ENCODE measurements at places on chromosomes 13 and 19. TPM values are rescaled to one million over a fixed set of nuclear protein-coding genes. Genes with fewer than 3 reads are reported as not detected.

GRCh38 chr13:62512194-62513141 is 1096.8 kb upstream of the PCDH20 start:
- peak; percentile 32 for DNase-seq

DNA sequence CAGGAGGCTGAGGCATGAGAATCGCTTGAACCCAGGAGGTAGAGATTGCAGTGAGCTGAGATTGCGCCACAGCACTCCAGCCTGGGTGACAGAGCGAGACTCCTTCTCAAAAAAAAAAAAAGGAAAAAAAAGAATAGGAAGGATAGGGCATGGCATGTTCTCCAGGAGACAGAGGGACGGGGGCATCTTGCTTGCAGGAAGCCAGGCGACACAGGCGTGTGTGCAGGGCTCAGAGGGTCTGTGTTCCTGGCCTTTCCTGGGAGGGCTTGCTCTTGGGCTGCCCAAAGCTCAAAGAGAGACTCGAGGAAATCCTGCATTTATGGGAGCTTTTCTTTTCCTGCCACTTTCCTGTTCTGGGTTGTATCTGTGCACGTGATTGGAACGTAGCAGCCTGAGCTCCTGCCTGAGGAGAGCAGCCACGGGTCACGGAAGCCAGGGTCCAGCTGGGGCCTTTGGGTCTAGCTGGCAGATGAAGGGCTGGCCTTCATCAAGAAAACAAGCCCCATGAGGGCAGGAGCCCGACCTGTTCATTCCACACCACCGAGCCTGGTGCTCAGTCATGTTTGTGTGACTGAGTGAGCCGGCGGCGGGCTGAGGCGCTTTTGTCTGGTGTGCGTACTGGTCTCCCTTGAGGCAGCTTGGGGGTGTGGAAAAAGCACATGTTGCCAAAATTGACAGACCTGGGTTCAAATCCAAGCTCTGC is 44.5 kb downstream of the CAPN12 start:
- no peak for DNase-seq

GRCh38 chr13:49690133-49690994 is 922 bp downstream of the EBPL start:
- DNase-seq, result peak; percentile 87

DNA sequence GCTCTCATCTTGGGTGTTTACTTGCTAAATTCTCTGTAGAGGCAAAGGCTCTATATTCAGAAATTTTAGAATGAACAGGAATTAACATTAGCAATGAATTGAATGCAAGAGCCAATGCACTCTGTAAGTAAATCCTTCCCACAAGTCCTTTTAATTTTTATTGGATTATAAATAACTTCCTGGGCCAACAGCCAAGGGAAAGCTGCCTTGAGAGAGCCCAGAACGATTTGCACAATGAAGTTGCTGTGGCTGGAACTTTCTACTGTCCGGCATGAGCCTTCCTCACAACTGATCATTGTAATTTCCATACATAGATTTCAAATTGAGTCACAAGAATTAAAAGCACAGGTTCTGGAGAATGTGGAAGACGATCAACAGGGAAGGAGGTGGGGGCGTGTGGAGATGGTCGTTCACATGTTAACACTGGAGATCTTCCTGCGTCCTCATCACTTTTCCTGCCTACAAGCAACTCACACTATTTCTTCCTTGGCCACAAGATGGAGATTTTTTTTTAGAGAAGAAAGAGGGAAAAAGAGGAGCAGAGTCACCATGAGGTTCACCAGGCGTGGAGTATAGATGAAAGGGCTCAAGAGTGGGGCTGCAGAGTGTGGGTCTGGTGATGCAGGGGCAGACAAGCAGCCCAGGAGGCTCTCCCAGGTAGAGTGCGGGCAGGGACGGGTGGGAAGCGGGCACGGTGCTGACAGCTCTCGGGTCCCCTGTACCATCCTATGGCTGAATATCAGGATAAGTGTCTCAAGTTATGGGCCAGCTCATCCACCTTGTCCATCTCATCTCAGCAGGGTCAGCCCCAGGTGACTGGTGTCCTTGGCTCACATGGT is 110.7 kb downstream of the SOX1 start:
- no peak for DNase-seq

DNA sequence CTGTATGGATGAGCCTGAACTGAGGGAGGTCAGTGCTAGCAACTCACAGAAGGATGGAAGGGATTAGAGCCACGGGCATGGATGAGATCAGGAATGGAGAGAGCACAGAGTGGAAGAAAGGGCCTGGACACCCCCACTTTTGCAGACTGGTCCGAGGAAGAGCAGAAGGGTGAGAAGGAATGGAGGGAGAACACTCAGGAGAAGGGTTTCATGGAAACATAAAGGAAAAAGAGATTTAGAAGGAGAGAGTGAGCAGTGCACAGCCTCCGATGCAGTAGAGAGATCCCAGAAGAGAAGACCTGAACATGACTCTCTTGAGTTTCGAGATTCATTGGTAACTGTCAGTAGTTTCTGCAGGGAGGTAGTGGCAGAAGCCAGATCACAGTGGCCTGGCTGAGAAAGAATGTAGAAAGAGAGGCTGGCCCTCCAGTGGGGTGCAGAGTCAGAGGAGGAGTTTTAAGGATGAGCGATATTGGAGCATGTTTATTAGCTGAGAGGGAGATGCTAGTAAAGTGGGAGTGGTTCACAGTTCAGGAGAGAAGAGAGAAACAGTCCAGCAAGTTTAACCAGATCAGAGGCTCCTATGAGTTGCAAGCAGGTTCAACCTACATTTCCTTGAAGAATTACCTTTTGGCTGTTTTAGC is 108.9 kb downstream of the ZAR1L start:
- DNase-seq, result peak; percentile 16

DNA sequence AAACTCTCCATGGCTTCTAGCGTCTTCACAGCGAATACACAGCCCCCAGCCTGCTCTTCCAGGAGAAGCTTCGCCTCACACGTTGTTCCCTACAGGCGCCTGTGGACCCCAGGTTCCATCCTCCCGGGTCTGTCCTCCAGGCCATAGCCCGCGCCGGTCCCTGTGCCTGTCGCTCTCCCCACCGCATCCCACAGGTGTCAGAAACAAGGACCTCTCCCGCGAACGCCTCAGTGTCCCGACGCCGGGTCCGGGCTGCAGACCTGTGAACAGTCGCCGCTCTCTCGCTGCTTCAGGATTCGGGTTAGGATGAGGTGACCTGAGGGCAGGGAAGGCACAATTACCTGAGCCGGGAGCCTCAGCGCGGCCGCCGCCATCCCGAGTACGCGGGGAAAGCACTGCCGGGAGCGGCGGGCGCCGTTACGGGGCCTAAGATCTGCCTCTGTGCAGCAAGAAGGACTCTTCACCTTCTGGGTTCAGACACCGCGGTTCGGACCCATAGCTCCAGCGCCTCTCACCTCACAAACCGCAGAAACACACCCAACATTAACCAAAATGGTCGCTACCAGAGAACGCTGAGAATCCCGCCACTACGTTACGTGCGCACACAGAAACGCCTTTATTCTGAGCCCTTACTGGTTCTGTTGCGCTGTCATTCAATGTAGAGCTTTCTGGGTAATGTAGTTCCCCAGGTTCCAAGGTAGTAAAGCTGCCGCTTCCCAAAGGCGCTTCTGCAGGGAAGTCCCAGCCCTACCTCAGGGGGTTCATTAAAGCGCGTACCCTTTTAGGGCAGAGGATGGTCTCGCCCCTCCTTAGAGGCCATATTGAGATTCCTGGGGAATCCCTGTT is at the start of gene ZNF418:
TSS of gene ZNF418 (minus strand) at position 583 of the 846 bp plus-strand sequence. CDS start 1,580 bp downstream, outside the sequence.
- DNase-seq, result peak; percentile 84

- DNase-seq, result peak; percentile 81
Measured at GRCh38 chr19:2602391-2603181, 99.9 kb downstream of the GNG7 start.

- peak; percentile 65 for DNase-seq
Measured at GRCh38 chr19:13842291-13843103, 34.4 kb upstream of the NANOS3 start.

GRCh38 chr19:48900477-48901406 is 630 bp downstream of the NUCB1 start:
- DNase-seq, result peak; percentile 35

DNA sequence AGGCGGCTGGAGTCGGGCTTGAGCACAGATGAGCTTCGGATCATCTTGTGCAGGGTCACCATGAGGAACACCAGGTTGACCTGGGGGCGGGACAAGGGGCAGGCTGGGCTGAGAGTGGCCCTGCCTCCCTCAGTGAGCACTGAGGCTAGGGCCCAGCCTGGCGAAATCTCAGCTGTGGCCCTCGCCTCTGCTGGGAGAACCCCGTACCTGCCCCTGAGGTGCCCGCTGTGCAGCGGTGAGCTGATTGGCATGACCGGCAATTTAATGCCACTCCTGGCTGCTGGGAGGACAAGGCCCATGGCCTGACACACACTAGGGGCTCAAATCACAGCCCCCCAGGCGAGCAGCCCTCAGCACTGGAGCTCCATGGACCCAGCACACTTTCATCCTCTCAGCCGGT is 19.7 kb upstream of the ASF1B start:
- DNase-seq, result no peak

- DNase-seq, result no peak
Measured at GRCh38 chr19:39212375-39212742, 8.3 kb upstream of the SYCN start.

Gene PLIN4
- under 0.01 TPM for total RNA-seq

Gene TYK2
- total RNA-seq, result 35.6 TPM

Gene LILRA1
- total RNA-seq, result not detected

Gene PPM1N
- total RNA-seq, result 0.90 TPM

Gene B3GLCT
- 4.5 TPM for total RNA-seq
